NCI-H1417 (cell line): ENCODE measurements at places on chromosomes 12 and 14.

DNA sequence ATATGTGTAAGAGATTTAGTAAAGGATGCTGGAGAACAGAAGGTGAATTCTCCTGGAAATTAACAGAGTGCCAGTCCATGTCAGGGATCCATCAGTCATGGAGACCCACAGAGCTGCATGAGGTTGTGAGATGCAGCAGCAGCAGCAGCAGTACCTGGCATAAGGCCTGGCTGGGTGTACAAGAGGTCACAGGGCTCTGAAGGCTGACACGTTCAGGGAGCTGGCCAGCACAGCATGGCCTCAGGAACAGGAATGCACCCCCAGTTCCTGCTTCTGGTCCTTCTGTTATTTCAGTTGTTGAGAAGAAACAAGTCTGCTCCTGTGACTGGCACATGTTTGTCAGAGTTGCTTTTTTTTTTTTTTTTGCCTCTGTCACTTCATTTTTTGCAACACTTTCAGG is 210.8 kb downstream of the CNTN1 start:
- no peak for DNase-seq

- no peak for DNase-seq
Observed at GRCh38 chr14:24054646-24055045, 2.8 kb downstream of the CARMIL3 start.

- DNase-seq, result no peak
Observed at GRCh38 chr14:77985211-77985615, 185.0 kb upstream of the NRXN3 start.

DNA sequence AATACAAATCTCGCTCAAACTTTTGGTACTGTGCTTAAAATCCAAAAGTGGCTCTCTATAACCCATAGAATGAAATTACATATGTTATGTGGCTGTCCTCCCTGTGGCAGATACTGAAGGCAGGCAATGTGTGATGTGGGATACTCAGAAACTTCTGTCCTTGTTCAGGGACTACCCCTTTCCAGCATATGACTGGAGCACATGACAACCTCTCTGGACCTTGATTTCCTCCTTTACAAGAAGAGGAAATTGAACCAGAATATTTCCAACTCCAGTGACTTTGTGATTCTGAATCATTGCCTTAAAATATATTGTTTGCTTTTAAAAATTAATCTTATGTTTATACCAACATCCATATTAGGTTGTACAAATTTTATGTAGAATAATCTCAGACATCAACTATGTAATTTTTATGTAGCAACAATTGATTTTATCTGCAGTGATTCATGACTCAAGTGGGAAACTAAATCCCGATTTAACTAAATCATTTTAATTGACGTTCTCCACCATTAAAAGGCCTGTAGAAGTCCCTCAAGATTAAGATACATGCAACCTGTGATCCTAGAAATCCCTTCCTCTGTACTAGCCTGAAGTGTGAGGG is 162.4 kb downstream of the AKAP6 start:
- no peak for DNase-seq

DNA sequence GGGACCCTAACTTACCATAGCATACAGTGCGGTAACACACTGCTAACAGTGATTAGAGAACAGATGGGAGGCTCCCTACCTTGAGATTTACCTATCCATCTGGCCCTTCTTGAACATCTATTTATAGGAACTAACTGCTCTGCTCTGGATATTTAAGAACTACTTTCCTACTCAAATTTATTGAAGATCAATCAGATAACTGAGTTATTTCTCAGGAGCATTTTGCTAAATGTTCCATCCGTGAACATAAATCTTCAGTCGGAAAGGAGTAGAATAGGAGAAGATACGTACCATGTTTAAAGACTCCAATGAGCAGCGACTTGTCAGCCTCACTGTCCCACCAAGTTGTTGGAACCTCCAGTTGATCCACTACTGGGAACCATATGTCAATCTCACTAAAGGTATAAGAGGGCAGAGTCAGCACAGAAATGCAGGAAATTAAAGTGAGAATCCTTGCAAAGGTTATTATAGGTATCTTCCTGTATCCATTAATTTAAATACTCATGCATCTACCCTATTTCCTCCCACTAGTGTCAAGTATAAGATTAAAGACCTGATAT is 15.6 kb upstream of the SUPT16H start:
- no peak for DNase-seq

GRCh38 chr12:64938179-64938578 is 113.7 kb downstream of the TBC1D30 start:
- no peak for DNase-seq

GRCh38 chr14:59631237-59631636 is 54.6 kb upstream of the CCDC175 start:
- no peak for DNase-seq

DNA sequence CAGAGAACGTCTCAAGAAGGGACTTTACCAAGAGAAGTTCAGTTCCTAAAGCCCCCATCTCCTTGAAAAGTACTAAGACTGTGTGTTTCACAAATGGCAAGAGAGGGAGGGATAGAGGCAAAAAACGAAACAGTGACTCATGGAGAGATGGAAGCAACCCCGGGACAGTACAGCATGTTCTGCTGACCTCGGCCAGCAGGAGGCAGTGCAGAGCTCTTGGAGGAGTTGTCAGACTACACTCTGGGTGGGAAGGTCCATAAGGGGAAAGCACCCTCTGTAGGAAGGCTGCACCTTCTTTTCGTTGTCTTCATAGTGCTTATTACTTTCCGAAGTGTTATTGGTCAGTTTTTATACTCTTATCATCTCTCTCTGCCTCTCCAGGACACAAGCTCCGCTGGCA is 525.2 kb upstream of the CCDC196 start:
- DNase-seq, result no peak

GRCh38 chr12:49039421-49040363 is 20.9 kb downstream of the KMT2D start:
- DNase-seq, result no peak

- no peak for DNase-seq
Observed at GRCh38 chr12:15201056-15201455, 20.2 kb downstream of the RERG start.

DNA sequence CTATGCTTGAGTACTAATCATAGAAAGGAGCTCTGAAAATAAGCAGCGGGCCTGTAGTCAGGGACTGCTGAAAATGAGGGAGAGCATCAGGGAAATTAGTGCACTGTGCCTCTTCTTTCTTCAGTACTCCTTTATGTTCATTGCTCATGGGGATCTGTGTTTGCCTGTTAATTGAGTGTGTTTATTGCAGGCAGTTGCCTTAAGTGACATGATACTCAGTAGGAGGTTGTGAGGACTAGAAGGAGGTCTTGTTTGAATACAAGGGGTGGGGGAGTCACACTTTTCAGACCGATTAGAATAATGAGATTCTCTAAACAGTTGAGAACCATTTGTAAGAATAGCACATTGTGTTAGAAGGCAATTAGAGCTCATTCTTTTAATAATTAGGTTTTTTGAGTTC is 102.6 kb upstream of the SLCO1C1 start:
- peak; percentile 59 for DNase-seq

- DNase-seq, result no peak
Observed at GRCh38 chr14:55138091-55138490, 9.0 kb downstream of the LGALS3 start.

- DNase-seq, result no peak
Observed at GRCh38 chr14:97120611-97121031, 323.4 kb downstream of the VRK1 start.

DNA sequence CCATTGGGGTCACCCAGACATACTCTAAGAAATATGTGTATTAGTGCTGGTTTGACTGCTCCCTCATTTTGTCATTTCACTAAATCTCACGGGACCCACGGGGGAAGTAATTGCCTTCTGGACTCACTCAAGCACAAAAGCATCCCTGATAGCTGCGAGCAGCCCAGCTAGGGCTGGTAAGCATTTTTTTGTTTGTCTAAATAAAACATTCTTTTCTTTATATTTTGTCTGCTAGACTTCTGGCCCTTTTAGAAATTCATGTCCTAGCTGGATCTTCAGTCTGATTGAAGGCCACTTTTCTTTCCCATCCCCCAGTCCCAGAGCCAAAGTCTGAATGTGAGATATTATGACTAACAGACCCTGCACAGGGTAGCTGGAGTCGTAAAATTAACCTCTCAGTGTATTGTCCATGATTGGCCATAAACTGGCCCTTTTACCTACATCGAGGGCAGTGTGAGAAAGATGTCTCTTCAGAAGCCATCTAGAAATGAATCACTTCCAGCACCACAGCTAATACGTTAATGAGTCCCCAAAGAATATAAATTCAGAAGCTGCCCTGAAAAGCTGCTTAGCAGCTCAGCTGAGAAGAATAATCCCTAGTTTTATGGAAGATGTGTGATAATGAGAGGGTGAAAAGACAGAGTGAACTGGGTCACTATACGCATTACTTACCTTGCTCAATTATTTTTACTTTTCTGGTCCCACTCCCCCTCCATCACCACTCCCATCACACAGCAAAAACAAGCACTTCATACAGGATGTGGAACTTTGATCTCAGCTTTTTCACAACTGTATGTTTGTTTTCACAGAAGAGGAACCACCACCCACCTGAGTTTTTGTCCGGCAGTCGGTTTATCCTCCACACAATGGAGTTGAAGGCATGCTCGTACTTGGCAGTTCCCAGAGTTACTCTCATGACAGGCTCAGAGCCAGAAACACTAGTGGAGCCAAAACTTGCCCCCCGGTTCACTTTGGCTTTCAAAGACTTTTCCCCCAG is 55.6 kb upstream of the GTF2A1 start:
- no peak for DNase-seq

DNA sequence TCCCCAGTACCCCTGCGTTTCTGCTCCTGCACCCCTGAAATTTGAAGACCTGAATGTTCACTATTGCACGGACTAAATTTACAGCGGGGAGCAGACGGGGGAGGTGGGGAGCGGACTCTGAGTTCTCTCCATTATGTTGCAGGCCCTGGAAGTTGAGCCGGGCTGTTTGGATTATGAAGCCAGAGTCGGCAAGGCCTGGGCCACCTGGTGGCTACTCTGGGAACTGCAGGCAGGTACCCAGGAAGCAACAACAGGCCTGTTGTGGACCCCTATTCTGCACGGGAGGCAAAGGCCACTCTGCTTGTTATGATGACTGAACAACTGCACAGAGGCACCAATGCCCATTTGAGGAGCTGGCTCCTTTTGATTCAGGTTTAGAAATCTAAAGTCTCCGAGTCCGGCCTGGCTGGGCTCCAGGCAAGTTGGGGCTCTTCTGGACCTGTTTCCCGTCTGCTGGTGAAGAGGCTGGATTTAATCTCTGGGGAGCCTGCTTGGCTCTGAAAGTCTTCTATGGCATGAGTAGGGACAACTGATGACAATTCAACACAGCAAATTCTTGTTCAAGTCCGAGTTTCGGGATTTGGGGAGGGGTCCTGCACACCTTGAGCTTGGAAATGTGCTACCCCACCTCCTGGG is 34.1 kb upstream of the FAM181A start:
- DNase-seq, result peak; percentile 54

- DNase-seq, result no peak
Observed at GRCh38 chr12:108198043-108198442, 69.0 kb downstream of the WSCD2 start.

DNA sequence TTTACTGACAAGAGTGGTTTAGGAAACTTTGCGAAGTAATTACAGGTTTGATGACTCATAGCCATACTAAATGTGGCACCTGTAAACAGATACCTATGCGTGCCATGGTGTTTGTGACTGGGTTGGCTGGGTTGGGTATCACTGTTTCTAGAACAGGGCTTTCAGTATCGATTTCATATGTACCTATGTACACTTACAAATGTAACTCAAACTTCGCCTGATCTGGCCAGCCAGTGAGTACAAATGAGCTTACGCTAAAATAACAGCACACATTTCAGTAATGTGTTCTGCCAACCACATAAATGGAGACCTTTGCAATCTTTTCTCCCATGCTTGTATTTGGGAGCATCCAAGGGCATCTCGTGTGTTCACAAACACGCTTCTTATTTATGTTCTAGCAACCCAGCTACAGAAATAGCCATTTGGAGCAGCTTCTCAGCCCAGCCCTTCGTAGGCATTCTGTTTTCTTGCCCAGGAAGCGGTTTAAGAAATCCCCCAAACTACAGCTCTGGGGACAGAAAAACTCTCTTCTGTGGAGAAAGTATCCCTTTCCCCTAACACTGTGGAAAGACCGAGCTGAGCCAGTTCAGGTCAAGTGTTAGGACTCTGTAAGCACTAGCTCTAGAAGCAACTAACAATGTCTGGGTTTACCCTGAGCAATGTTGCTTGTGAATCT is 42.3 kb upstream of the MDM1 start:
- DNase-seq, result no peak

GRCh38 chr12:130969223-130969622 is 15.5 kb downstream of the ADGRD1 start:
- DNase-seq, result no peak

GRCh38 chr14:21258005-21258888 is 11.0 kb downstream of the HNRNPC start:
- DNase-seq, result no peak

DNA sequence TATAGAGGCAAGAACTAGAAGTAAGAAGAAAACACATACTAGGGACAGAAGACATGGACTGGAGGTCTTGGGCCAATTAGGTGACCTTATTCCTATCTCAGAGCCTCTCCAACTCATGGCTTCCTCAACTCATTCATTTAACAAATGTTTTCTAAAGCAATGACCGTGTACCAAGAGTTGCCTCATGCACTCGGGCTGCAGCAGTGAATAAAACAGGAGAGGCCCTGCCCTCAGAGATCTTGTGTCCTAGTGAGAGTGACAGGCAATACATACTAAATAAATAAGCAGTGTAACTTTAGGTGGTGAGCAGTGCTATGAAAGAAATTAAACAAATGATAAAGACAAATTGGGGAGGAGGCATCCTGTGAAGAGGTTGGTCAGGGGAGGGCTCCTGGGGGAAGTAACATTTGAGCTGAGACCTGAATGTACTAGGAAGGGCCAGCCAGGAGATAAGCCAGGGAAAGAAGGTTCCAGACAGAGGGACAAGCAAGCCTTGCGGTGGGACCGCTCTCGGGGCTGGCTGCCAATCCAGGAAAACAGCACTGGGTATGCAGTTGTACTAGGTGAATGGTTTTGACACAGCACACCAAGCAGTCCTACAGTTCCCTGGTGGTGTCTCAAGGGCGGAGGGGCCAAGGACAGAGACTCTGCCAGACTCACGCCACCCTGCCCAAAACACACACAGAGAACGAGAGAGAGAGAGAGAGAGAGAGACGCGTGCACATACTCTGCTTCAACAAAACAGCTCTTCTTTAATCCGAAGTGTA is 1.3 kb downstream of the NINJ2 start:
- DNase-seq, result no peak

- no peak for DNase-seq
Observed at GRCh38 chr12:64270411-64270810, 48.3 kb upstream of the KICS2 start.

- no peak for DNase-seq
Observed at GRCh38 chr14:30528778-30529642, 29.9 kb upstream of the G2E3 start.

- DNase-seq, result no peak
Observed at GRCh38 chr12:25253371-25254068, 2.8 kb upstream of the KRAS start.

DNA sequence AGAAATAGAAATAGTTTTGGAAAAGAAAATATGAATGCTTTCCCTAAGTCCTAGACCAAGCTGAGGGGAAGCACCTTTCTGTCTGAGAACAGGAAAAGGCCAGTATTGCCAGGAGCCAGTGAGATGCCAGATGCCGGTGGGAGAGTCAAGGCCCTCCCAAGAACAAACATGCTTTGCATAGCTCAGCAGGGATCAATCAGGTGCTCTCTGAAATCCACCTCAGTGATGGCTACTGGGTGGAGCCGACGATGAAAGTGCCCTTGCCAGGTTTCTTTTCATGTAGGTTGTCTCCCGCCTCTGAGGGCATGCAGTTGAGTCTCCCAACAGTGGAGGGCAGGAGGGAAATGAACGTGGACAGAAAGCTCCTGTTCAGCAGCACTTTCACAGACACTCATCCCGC is 28.3 kb downstream of the DEGS2 start:
- peak; percentile 11 for DNase-seq

GRCh38 chr14:63770187-63770807 is 42.4 kb upstream of the SGPP1 start:
- DNase-seq, result peak; percentile 17
